ENCODE measurements at places on chromosomes 16 and 17. TPM values are rescaled to one million over a fixed set of nuclear protein-coding genes. Genes with fewer than 3 reads are reported as not detected.
A peak's percentile ranks its signal among the peaks of the same experiment; 100 is the strongest.

The TBC1D3 gene
- polyA plus RNA-seq = not detected

DNA sequence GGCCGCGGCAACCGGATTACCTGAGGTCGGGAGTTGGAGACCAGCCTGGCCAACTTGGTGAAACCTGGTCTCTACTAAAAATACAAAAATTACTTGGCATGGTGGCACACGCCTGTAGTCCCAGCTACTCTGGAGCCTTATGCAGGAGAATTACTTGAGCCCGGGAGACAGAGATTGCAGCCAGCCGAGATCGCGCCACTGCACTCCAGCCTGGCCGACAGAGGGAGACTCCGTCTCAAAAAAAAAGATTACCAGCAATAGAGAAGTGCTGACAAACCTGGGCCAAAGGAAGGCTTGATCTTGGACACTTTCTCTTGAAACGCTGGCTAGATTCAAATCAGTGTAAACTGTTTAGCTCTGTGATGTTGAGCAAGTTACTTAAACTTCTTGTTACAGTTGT, 4.3 kb downstream of the MT1H start:
- DNase-seq = peak; percentile 48

DNA sequence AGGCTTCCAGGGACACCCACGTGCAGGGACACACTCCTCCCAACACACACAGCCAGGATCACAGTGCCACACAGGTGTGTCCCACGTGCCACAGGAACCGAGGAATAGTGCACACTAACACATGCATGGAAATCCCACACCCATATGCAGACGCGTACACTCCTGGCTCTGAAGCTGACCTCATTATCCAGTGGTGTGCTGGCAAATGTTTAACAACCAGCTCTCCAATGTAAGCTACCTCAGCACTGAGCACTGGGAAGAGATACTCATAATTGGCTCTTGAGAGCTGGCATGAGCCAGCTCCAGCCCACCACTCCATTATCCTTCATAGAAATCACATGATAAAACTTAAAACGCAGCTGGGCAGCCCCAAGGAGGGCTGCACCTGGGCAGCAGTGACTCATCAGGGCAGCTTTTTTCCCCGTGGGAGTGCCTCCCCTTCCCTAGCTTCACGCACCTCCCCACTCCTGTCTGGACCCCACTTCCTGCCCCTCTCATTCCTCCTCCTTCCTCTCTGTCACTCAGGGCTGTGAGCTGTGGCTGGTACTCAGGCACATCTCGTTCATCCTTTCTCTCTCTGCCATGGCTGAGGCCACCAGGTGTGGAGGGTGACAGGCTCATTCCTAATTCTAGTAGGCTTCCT, 14.9 kb upstream of the TBX21 start:
- no peak for DNase-seq

DNA sequence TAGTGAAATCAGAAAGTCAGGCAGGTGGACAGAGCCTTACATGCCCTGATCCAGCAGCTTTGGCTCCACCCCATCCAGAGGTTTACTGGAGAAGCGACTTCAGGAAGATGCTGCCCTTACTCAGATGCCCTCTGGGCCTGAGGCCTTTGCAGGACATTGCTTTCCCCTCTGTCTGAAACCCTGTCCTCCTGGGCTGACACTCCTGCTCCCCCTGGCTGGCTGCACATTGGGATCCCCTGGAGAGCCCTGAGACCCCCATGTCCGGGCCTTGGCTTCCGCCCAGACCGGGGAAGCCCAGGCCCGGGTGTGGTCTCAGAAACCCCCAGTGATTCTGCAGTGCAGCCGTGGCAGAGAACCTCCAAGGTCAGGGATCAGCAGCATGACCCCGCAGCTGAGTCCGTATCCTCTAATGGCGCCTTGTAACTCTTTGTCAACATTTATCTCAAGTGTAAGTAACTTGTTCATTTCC, 36.6 kb downstream of the BCO1 start:
- DNase-seq = no peak

DNA sequence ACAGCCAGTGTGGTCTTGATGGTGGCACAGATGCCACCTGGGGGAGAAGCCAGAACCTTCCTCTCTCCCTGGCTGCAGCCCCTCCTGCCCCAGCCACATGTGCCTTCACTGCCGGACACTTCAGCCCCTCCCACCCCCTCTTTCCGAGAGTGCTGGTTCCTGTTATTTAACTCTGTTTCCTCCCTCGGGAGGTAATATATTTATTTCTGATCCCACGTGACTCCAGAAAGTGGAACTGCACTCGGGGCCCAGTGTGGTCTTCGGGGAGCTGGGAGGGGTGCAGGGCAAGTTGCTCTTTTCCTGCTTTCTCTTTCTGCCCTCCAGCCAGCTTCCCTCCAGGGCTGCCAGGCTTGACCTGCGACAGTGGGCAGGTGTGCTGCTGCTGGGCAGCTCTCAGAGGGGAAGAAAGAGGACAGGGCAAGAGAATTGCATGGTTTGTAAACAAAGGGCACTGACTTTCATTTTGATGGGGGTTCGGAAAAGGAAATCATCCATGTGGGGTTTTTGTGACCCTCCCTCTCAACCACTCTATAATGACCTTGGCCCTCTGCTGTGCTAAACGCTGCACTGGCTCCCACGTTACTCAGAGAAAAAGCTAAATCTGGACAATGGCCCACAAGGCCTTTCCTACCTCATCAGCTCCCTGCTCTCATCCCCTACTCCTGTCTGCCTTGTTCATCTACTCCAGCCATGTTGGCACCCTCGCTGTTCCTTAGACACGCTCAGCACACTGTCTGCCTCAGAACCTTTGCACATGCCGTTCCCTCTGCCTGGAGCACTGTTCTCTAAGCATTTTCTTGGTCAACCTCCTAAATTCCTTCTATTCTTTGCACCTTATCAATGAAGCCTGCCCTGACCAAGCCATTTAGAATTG, 8.2 kb upstream of the CIITA start:
- DNase-seq = peak; percentile 34

The TEKT5 gene
- polyA plus RNA-seq = 0.30 TPM

The EVPL gene
- 36.0 TPM for polyA plus RNA-seq

- DNase-seq = no peak
Measured at GRCh38 chr16:22357635-22357971, 16.8 kb downstream of the CDR2 start.

DNA sequence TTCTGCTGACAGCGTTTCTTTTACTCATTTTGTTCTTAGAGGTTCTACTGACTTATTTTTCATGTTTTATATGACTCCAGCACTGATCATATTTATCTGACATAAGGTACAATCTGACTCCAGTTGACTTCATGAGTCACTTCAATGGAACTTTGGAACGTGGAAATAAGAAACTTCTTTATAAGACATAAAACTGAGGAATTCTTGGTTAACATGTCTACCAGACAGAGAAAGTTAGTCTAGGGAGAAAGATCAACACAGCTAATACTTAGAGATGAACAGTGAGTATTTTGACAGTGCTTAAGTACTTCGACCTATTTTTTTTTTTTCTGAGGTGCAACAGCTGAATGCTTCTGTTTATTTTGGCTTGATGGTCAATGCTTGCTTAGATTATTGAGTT, 679.5 kb downstream of the KCNJ2 start:
- no peak for DNase-seq

- DNase-seq = no peak
Measured at GRCh38 chr17:65346166-65346565, 209.0 kb downstream of the RGS9 start.

The CCL7 gene
- 1.0 TPM for polyA plus RNA-seq

DNA sequence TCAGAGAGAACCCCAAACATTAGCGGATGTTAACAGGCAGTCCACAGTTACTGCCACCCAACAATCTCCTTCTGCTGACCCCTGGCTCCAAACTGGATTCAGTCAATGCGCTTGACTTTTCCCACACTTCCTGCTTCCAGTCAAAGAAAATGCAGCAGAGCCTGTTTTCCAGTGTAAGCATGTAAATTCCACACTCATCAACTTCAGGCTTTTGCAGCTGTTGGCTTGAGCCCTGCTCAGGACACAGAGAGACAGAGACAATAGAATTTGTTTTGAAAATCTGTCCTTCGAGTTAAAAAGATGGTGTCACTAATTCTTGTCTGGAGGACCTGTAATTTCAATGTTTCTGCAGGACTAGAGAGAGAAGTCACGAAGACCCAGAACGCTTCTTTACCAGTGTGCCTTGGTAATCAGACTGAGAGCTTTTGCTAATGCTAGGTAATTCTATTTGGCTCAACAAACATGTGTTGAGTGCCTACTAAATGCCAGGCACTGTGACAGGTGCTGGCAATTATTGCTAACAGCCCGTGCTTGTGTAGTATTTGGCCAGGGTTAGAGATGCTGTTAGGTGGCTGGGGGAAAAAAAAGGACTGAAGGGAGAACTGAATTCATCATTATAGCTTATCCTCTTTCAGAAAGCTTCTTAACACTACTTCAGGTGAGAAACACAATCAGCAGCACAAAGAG, 32.5 kb downstream of the HOXB1 start:
- DNase-seq = peak; percentile 55

DNA sequence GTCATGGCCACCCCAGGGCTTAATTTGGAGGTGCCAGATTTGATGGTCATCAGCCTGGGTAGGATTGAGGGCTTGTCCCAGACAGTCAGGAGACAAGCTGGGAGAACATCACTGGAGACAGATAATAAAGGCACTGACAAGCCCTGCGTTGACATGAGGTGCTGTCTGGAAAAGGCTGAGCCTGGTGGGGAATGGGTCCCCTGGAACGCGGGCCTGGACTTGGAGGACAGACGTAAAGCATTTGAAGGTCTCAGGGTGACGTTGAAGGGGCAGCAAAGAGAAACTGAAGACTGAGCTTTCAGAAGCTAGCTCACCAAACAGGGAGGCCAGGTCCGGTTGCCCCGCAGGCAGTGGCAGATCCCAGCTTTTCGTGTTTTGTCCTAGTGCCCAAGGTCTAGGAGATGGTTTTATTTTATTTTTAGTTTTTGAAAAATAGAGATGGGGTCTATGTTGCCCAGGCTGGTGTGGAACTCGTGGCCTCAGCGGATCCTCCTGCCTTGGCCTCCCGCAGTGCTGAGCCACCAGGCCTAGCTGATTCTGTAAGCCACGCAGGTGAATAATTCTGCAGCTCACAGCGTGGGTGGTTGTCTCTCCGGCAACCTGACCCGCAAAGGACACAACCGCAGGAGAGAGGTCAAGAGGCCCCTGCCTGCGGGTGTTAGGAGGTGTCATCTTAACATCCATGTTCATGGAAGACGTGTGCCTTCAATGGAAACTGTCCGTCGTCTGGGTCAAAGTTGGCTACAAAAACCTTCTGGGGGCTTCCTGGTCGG, 37.6 kb downstream of the METRNL start:
- no peak for DNase-seq

DNA sequence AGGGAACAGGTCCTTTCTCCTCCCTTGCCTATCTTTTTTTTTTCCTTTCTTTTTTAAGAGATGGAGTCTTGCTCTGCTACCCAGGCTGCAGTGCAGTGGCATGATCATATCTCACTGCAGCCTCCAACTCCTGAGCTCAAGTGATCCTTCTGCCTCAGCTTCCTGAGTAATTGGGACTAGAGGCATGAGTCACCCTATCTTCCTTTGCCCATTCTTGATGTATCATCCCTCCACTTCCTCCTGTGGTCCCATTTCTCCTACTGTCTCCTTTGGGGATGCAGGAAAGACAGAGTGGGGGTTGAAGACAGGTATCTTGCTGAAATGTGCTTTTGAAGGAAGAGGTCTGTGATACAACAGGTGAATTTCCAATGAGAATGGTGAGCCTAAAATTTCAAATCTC, 5.5 kb downstream of the MYO19 start:
- DNase-seq = no peak

The COG4 gene
- 40.4 TPM for polyA plus RNA-seq

The CCL1 gene
- 0.44 TPM for polyA plus RNA-seq

The KRTAP9-3 gene
- polyA plus RNA-seq = not detected

GRCh38 chr17:40819528-40820125, 2.8 kb downstream of the KRT10 start:
- DNase-seq = no peak

DNA sequence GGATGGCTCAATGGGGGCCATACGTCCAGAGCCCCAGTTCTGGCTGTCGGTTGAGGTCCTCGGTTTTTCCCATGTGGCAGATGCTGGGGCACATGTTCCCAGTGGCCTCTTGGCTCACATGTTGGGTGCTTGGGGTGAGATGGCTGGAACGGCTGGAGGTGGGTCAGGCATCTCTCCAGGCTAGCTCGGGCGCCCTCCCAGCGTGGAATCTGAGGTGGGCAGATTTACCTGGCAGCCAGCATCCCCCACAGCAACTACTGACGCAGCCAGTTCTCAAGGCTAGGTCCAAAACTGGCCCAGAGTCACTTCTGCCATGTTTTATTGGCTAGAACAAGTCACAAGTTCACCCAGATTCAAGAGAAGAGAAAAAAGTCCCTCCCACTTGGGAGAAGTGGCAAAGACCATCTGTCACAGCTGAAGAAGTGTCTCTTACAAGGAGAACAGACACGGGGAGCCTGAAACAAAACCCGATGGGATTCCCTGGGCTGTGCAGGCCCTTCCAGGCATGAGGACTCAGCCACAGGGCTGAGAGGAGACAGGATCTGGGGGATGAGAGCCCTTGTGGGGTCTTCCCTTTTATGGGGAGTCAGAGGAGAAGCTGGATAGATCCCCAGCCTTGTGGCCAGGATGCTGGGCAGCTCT, 15.2 kb downstream of the ACE start:
- no peak for DNase-seq

GRCh38 chr16:25625620-25626019, 66.1 kb upstream of the HS3ST4 start:
- DNase-seq = peak; percentile 1

The PABPN1L gene
- polyA plus RNA-seq = 0.03 TPM

The OR3A3 gene
- polyA plus RNA-seq = not detected

The EMP2 gene
- polyA plus RNA-seq = 110 TPM

DNA sequence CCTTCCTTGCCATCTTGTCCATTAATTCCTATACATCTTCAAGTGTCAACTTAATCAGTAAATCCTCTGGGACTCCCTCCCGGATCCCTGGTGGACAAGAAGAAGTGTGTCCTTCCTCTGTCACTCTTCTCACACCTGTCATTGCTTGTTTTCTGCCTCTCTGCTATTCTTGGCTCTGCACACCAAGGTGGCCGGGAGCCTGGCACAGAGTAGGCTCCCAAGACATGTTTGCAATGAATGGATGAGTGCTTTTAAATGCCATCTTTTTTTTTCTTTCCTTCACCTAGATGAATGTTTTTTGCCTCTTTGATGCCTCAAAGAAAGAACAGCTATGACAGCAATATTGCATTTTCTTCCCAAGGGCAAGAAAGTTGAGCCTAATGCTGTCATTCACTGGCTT, 58.0 kb upstream of the CLEC18A start:
- DNase-seq = no peak

The PYY gene
- polyA plus RNA-seq = 0.05 TPM

- no peak for DNase-seq
Measured at GRCh38 chr17:65102235-65102634, 34.9 kb upstream of the RGS9 start.

The FA2H gene
- polyA plus RNA-seq = 2.1 TPM
